Activated CD4-positive, alpha-beta T cell treated with anti-CD3 and anti-CD28 coated beads for 36 hours (primary cell): ENCODE measurements at places on chromosomes 1 and 21.

GRCh38 chr1:89352421-89352820 is 11.4 kb upstream of the GBP6 start:
- no peak for DNase-seq

DNA sequence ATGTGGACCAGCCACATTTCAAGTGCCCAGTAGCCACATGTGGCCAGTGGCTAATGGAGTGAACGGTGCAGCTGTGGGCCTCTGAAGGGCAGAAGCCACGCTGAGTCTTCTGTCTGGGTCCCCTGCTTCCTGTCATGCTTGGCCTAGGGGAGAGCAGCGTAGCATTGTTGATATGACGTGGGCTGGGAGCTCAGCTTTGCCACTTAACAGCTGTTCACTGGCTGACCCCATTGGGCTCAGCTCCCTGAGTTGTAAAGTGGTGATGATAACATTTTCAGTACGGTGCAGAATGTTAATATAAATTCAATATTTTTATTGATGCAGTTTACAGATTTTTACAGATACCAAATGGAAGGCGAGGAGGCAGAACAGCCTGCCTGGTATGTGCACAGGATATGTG is 4.5 kb downstream of the PODN start:
- DNase-seq: no peak

DNA sequence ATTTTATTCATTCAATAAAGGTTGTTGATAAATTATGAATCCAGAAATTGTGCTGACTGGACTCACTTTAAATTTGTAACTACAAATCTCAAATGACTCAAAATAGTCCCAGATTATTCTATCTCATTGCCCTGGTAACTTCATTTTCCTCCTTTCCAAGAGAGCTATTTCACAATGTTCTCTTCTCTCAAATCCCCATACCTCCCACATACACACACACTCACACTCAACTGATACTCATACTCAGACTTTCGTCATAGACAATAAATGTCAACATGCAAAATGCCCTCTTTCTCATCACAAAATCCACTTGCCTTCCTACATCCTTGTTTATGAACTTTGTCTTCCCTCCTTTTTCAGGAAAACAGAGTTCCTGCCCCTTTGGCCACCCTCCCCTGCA is 33.3 kb downstream of the EXTL2 start:
- no peak for DNase-seq

DNA sequence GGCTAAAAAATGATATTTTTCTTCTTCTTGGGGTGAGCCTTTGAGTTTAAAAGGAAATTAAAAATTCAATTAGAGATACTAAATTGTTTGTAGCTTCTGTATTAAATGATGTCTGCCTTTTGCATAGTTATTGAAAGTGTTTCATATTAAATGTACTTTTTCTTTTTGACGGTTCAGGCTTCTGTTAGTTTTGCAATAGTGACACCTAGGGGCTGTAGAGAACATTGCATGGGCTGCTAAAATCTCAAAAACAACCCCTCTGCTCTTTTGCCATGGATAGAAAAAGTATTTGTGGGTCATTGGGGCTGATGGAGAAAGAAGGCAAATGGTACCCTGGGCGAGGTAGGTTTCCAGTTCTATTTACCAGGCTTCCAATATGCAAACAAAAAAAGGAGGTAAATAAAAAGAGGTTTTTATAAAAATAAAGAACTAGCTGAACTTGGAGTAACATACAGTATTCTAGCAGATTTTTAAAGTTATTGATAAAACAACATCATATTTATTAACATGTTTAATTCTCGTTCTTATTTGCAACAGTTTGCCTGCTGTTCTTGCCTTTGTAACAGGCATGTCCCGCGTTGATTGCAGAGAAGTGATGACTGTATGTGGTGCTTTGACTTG is 115.4 kb upstream of the HOOK1 start:
- peak; percentile 12 for DNase-seq

DNA sequence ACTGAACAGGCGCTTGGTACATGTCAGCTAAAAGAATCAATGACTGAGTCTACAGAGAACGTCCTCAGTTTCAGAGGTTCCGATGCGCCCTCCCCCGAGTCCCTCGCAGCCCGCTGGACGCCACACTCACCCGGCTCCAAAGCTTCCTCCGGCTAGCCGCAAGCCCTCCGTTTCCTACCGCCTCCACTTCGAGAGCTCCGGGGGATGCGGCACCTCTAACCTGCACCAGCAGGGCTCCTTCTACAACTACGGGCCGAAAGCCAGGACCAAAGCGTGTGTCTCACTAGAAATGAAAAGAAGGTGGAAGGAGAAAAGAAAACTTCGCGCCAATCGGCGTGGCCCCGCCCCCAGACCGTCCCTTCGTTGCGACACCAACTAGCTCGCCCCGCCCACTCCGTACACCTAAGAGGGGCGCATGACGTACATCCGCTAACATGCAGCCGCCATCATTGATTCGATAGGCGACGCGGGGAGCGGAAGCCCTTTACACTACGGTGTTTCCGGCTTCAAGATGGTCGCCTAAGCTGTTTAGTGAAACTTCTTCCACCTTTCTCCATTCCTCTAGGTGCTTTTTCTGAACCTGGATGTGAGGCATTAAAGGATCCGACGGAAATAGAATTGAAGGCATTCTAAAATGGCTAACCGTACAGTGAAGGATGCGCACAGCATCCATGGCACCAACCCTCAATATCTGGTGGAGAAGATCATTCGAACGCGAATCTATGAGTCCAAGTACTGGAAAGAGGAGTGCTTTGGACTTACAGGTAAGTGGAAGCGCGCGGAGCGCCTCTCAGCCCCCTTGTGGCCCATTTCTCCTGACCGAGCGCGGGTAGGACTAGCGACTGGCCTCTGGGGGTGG is at the start of the genes ORC1 and PRPF38A:
ORC1 (minus strand) TSS at position 308 of the 859 bp plus-strand sequence. CDS start 2,200 bp downstream, outside the sequence.
PRPF38A (plus strand) TSS at position 487 of the 859 bp plus-strand sequence; CDS start at position 635, 148 bp downstream.
- peak; percentile 99 for DNase-seq

- DNase-seq: peak; percentile 37
Observed at GRCh38 chr1:41380979-41381691, 19.9 kb downstream of the FOXO6 start.
